ENCODE measurements at places on chromosomes 5 and 9. TPM values are rescaled to one million over a fixed set of nuclear protein-coding genes. Genes with fewer than 3 reads are reported as not detected.

GRCh38 chr9:33719581-33720374, 75.6 kb upstream of the PRSS3 start:
- DNase-seq, result peak; percentile 46

The ADAMTS2 gene
- 9.2 TPM for total RNA-seq

GRCh38 chr9:89077519-89077918, 86.3 kb downstream of the S1PR3 start:
- no peak for DNase-seq

The GPR150 gene
- total RNA-seq, result 0.28 TPM

- no peak for DNase-seq
Observed at GRCh38 chr9:91421971-91422757, 1.5 kb downstream of the NFIL3 start.

DNA sequence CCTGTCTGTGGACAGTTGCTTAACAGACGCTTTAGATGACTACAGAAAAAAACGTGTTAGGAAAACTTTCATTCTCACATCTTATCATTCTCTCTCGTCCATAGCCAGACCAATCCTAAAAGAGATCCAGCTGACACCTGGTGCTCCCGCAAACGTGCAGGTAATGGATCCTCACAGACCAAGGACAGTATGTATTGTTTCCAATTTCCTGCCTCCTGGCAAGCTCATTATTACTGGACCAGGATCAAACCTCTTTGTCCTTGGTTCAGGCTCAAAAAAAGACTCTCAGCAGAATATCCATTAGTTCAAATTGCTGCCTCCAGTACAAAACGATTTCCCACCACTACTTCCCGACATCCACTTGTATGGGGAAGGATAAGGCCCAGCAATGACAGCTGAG, 62.4 kb downstream of the SERINC5 start:
- no peak for DNase-seq

The QRFP gene
- total RNA-seq, result not detected
